Spleen (tissue), 13 donors: ENCODE measurements at places on chromosomes 4 and X. TPM values are rescaled to one million over a fixed set of nuclear protein-coding genes. Genes with fewer than 3 reads are reported as not detected.

DNA sequence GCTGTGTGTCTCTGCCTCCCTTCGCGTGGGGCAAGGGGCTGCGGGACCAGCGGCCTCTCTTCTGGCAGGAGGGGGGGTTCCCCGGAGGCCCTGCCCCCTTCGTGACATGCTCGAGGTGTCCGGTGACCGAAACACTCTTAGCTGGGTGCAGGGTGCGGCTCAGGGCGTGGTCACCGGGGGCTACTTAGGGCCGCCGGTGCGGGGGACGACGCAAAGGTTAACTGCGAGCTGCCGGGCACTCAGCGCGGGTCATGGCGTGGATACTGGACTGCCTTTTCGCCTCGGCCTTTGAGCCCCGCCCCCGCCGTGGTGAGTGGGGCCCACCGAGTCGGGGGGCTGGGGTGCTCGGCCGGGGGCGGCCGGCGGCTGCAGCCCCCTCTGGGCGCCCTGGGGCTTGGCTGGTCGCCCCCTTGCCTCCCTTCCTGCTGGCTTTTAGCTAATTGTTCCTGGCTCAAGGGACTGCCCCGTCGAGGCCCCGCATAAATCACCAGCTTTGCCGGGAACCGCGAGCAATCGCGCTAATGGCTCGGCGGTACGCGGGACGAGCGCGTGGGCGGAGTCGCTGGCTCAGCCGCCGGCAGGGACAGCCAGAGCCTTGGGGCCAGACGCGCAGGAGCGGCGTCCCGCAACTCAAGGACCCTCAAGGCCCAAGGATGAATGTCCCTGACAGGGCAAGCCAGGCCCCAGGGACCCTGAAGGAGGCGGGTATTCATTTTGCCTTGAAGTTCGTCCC is at the start of gene ARHGAP36:
ARHGAP36 (plus strand) TSS at position 211 of the 733 bp plus-strand sequence. CDS start 23,320 bp downstream, outside the sequence.
- H3K27ac ChIP-seq: no peak within 1 kb of the TSS
- no peaks in the 10 kb centered on the region for H3K4me1 ChIP-seq
- no peaks in the 10 kb centered on the region for H3K36me3 ChIP-seq
- no peak within 1 kb of the TSS for H3K4me3 ChIP-seq
- H3K27me3 ChIP-seq: peaks cover 56% of the 10 kb centered on the region

- H3K4me3 ChIP-seq: no peak overlapping the region
- H3K36me3 ChIP-seq: no peaks in the 10 kb centered on the region
- DNase-seq: no peak
- no peak overlapping the region for H3K27ac ChIP-seq
- H3K27me3 ChIP-seq: no peaks in the 10 kb centered on the region
- no peaks in the 10 kb centered on the region for H3K4me1 ChIP-seq
These were observed 468.2 kb upstream of the DIPK2B start for GRCh38 chrX:45668686-45669443.

DNA sequence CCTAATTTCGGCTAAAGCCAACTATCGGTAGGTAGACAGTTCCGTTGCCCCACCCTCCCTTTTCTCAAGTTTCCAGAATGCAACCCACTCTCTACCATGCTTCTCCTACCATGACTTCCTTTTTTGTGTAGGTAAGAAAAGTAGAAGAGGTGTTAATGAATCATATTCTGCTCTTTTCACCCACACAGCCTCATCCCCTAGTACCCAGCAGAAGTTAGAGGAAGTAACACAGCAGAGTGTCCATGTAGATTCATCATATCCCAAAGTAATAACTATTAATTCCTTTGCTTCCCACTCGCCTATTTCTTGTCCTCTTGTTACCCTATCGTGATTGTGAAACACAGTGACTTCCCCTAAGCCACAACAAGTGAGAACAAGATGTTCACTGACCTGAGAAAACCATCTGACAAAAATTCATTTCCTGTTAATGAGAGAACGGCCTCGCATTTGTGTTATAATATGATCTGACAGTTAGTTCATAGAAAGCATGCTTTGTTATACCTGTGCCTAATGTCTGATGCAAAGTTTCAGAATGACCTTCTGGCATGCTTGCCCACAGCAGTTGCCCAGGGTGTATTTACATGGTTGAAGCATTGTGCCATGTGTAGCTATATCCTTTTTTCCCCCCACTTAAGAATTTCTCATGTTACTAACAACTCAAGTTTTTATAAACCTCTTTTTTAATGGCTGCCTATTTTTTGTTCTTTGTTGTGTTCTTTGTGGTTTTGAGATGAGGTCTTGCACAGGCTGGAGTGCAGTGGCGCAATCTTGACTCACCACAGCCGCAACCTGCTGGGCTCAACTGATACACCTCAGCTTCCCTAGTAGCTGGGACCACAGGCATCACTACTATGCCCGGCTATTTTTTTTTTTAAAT is 185.6 kb downstream of the RAP1GDS1 start:
- peaks cover 37% of the 10 kb centered on the region for H3K4me1 ChIP-seq
- peak; percentile 90 for DNase-seq
- peak overlapping the region; percentile 87 for H3K27ac ChIP-seq
- H3K36me3 ChIP-seq: peaks cover 26% of the 10 kb centered on the region
- H3K4me3 ChIP-seq: no peak overlapping the region

DNA sequence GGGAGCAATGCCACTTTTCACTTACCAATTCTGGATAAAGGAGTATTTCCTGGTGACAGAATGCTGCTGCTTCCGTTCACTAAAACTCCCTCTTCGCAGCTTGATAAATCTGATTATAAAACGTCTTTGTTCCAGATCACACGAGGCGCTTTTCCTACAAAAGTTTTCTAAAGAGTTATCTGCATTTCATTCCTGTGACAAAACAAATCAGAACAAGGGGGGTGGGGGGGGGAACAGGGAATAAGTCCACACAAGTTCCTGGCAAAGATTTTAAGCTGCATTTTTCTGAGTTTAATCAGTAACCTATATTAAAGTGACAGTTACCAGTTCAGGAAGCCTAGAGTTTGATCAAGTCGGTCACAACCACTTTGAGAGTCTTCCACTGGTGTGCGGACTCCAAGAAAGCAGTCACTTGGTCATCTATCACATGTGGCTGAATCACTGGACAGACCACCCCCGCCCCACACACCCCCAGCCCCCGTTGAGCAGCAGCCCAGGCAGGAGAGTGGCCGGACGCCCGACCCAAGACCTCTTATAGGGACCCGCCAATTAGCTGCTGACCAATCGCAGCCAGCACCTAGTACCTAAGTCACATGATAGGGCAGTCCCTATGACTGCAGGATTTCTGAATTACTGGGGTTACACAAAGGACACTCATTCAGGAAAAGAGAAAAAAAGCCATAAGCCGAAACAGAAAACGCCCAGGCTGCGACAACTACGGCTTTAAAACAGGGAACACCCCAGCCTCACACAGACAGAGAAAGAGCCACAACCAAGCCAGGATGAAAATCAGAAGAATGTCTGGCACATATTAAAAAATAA is 569.3 kb upstream of the DIPK2B start:
- DNase-seq: peak; percentile 86
- no peaks in the 10 kb centered on the region for H3K36me3 ChIP-seq

GRCh38 chr4:7371210-7371941 is 63.4 kb downstream of the PSAPL1 start:
- no peak overlapping the region for H3K27ac ChIP-seq
- DNase-seq: no peak
- H3K4me1 ChIP-seq: no peaks in the 10 kb centered on the region
- H3K27me3 ChIP-seq: peaks cover 23% of the 10 kb centered on the region
- no peak overlapping the region for H3K4me3 ChIP-seq

GRCh38 chrX:39550795-39551361 is 546.9 kb downstream of the BCOR start:
- H3K27me3 ChIP-seq: no peaks in the 10 kb centered on the region
- H3K36me3 ChIP-seq: no peaks in the 10 kb centered on the region
- H3K4me1 ChIP-seq: no peaks in the 10 kb centered on the region
- H3K4me3 ChIP-seq: no peak overlapping the region

GRCh38 chr4:13162886-13163285 is 321.3 kb downstream of the RAB28 start:
- no peak overlapping the region for H3K27ac ChIP-seq
- no peak overlapping the region for H3K4me3 ChIP-seq
- no peaks in the 10 kb centered on the region for H3K27me3 ChIP-seq
- no peaks in the 10 kb centered on the region for H3K4me1 ChIP-seq

DNA sequence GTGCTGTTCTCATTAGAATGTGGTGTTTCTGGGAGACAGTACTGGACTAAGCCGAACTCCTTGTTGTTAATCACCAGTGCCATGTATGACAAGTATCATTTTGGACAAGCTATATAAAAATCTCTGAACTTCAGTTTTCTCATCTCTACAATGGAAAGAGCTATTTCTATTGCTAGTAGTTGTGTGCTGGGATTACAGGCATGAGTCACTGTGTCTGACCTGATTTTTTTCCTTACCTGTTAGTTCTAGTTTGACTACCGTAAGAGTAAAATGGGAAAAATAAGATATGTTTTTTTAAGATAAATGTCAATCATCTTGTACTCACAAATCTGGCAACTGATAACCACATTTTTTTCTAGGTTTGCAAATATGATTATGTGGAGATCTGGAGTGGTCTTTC is 192.3 kb downstream of the TLL1 start:
- no peak overlapping the region for H3K27ac ChIP-seq
- no peak overlapping the region for H3K4me3 ChIP-seq
- no peaks in the 10 kb centered on the region for H3K36me3 ChIP-seq

DNA sequence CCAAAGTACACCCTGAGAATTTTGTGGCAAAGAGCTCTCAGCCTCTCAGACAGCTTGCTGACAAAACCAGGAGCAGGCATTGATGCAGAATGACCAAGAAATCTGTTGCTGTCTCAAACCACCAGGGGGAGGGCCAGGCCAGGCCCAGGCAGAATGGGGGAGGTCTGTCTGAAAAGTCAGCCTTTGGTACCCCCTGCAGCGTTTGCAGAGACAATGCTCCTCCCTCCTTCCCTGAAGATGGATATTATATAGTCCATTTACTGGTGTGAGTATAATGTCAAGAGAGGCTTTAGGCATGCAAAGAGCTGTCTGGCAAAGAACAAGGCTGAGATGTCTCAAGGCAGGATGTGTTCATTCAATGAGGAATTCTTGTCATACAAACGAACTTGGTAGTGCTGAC is 52.9 kb upstream of the TRPC5OS start:
- no peaks in the 10 kb centered on the region for H3K36me3 ChIP-seq
- H3K27ac ChIP-seq: no peak overlapping the region
- H3K4me1 ChIP-seq: no peaks in the 10 kb centered on the region
- H3K4me3 ChIP-seq: no peak overlapping the region

GRCh38 chr4:41205130-41205529 is 9.2 kb downstream of the APBB2 start:
- no peaks in the 10 kb centered on the region for H3K27me3 ChIP-seq
- peaks cover 23% of the 10 kb centered on the region for H3K4me1 ChIP-seq
- H3K27ac ChIP-seq: no peak overlapping the region
- no peak overlapping the region for H3K4me3 ChIP-seq

GRCh38 chr4:158500054-158500453 is 21.6 kb upstream of the RXFP1 start:
- no peaks in the 10 kb centered on the region for H3K4me1 ChIP-seq
- no peaks in the 10 kb centered on the region for H3K36me3 ChIP-seq
- no peak overlapping the region for H3K27ac ChIP-seq
- no peaks in the 10 kb centered on the region for H3K27me3 ChIP-seq
- no peak overlapping the region for H3K4me3 ChIP-seq

DNA sequence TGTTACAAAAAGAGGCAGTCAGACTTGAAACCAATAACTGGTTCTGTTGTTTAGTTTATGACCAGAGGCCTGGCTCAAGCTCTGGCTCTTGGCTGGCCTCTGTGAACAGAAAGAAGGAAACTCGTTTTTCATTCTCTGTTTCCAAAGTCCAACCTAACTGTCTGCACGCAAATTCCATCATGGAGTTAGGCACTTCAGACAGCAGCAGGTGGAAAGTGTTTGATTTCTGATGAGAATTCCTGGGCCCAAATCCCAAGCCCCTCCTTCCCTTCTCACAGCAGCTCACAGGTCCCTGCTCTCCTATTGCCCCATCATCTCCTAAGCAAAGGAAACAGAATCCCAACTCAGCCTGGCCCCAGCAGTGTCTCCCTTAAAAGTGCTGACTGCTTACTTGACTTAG is 42.8 kb upstream of the FGF16 start:
- no peaks in the 10 kb centered on the region for H3K36me3 ChIP-seq
- H3K4me3 ChIP-seq: no peak overlapping the region
- no peaks in the 10 kb centered on the region for H3K4me1 ChIP-seq
- DNase-seq: no peak
- H3K27me3 ChIP-seq: no peaks in the 10 kb centered on the region
- no peak overlapping the region for H3K27ac ChIP-seq

DNA sequence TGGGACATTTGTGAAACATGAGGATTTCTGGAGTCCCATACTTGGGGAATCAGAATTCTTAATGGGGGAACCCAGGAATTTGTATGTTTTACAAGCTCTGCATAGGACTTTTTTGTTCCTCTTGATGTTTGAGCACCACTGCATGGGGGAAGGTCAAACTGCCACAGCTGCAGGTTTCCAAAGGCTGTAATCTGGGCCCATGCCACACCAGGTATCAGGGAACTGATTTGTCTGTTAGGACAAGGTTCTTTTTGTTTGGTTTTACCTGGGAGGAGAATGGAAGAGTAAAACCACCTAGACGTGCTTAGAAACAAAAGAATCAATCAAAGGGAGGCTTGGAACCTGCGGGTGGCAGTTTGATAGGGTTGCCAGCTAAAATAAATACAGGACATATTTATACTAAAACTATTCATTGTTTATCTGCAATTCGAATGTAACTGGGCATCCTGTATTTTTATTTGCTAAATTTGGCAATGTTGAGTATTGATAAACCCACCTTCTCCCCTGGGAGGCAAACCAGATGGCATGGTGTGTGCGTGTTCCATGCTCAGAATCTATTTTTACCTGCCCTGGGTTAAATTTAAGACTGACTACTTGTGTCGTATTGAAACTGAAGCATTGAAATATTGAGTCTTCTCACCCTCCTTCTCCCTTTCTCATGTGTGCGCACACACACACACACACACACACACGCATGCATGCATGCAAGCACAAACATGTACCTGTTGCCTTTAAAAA is 63.7 kb downstream of the TMEM164 start:
- H3K4me1 ChIP-seq: no peaks in the 10 kb centered on the region
- no peak overlapping the region for H3K27ac ChIP-seq
- no peak overlapping the region for H3K4me3 ChIP-seq
- DNase-seq: no peak
- no peaks in the 10 kb centered on the region for H3K36me3 ChIP-seq
- H3K27me3 ChIP-seq: no peaks in the 10 kb centered on the region

DNA sequence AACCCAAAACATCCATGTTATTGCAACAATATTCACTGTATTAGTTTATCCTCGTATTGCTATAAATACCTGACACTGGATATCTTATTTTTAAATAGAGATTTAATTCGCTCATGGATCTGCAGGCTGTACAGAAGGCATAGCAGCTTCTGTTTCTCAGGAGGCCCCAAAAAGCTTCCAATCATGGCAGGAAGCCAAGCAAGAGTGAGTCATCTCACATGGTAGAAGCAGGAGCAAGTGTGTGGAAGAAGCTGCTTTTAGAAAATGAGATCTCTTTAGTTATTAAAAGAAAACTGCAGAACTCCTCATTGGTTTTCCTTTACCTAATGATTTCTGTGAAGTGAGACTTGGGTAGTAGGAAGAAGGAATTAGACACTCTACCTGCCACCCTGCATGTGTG is 16.4 kb downstream of the ZNF732 start:
- H3K4me1 ChIP-seq: no peaks in the 10 kb centered on the region
- no peak overlapping the region for H3K27ac ChIP-seq
- H3K27me3 ChIP-seq: no peaks in the 10 kb centered on the region
- H3K36me3 ChIP-seq: no peaks in the 10 kb centered on the region
- H3K4me3 ChIP-seq: no peak overlapping the region

TCP11X2 gene
- total RNA-seq: not detected

BST1 gene
- 26.8 TPM for total RNA-seq

TRPC3 gene
- 0.54 TPM for total RNA-seq

GUCY1A1 gene
- 21.2 TPM for total RNA-seq

TMEM271 gene
- not detected for total RNA-seq
